ENCODE measurements at places on chromosomes 13 and 19.
A peak's percentile ranks its signal among the peaks of the same experiment; 100 is the strongest.

DNA sequence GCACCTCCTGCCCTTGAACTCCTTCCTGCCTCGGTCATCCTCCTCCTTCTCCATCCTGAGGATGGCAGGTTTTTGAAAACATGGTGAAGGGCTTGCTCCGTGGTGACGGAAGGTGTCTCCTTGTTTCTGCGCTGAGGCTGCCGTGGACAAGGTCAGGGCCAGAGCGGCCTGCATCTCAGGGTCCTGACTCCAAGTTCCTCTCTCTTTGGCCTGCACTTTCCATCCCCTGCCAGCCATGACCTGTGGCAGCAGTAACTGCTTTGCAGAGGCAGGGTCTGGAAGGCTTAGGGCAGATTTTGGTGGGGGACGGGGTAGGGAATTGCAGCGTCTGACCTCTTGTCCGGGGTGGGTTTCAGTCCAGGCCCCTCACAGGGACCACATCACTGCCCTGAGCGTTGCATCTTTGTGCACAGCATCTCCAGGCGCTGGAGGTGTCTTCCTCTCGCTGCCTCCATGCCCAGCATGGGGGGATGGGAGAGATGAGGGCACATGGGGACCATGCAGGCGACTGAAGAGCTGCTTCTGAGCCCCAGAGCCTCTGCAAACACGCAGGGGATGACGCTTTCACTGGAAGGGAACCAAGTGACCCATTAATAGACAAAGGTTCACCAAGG lies 216.8 kb downstream of the TEX29 start:
- no peak for DNase-seq

DNA sequence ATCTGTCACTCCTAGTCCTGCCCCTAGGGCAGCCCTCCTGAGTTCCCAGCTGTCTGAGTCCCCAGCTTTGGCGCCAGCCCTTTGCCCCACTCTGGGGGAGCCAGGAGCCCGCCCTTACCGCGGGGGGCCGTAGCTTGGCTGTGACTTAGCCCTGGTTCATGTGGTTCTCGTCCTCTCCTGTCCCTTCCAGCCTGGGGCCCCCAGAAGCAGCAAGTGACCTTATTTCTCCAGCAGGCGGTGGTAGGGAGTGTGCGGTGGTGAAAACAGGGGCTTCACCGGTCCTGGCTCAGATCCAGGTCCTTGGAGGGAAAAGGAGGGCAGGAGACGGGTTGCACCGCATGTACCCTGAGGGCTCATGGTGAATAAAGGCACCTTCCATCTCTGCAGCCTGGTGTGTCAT lies 7.9 kb downstream of the GIPC3 start:
- no peak for DNase-seq

DNA sequence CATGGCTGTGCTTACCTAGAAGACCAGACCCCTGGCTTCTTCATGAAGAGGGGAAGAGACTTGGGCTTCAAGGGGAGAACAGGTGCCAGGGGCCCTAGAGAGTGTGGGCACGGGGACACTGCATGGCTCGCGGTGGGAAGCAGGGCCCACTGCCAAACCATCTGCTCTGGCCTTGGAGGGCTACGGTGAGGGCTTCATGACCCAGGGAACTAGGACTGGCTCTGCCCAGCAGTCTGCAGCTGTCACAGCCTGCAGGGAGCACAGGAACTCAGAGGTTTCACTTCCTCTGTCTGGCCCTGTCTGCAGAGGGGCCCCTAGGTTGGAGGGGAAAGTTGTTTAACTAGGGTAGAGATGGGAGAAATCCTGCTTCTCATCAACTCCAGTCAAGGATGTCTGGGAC lies 4.3 kb downstream of the ERCC1 start:
- peak; percentile 75 for DNase-seq

DNA sequence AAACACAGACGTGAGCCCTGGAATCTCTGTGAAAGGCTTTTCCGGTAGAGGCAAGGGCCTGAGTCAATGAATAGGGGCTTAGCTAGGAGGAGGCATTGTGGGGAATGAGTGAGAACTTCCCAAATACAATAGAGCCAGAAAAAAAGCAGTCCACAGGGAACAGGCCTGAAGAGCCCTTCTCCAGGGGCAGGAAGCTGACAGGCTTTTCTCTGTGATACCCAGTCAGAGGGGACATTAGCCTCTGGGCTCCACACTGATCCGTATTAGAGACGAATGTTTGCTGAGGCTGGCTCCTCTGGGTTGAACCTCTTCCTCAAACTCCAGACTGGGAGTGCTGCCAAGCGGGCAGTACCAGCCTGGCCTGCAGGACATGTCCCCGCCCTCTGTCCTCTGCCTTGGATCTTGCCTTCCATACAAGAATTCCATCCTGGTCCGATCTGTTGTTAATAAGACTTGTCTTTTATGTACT lies 2.3 kb downstream of the DHRS12 start:
- DNase-seq: peak; percentile 56

- no peak for DNase-seq
Measured at GRCh38 chr13:36918246-36919131, 1.5 kb downstream of the SMAD9 start.

- DNase-seq: no peak
Measured at GRCh38 chr13:58566176-58566575, 934.6 kb downstream of the PCDH17 start.

GRCh38 chr13:114089341-114089740 lies 43.1 kb downstream of the RASA3 start:
- no peak for DNase-seq

- no peak for DNase-seq
Measured at GRCh38 chr13:90947976-90948375, 399.5 kb upstream of the MIR17HG start.

DNA sequence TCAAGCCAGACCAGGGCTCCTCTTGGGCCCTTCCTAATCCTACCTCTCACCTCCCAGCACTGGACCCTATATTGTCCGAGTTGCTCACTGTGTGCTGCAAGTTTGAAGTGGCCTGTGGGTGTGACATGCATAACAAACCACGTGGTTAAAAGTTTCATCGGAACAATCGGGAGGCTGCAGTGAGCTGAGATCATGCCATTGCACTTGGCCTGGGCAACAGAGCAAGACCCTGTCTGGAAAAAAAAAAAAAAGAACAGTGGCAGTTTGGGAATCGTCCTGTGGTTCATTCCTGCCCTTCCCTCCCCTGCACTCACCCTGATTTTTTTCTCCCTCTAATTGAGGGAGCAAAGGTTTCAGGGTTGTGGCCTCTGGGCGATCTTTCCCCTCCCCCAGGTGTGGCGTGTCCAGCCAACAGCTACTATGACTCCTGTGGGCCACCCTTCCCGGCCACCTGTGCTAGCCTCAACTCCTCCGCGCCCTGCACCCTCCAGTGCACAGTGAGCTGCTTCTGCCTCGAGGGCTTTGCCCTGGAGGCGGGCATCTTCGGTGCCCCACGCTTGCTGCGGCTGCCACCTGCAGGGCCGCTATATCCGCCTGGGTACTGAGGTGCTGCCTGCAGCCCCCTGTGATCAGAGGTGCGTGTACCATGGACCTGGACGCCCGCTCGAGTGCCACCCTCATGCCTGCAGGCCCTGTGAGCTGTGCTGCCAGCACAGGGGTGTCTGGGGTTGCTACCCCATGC lies 16.3 kb upstream of the FXYD3 start:
- DNase-seq: no peak

GRCh38 chr19:19637523-19638251 lies 5.8 kb downstream of the GMIP start:
- DNase-seq: no peak

DNA sequence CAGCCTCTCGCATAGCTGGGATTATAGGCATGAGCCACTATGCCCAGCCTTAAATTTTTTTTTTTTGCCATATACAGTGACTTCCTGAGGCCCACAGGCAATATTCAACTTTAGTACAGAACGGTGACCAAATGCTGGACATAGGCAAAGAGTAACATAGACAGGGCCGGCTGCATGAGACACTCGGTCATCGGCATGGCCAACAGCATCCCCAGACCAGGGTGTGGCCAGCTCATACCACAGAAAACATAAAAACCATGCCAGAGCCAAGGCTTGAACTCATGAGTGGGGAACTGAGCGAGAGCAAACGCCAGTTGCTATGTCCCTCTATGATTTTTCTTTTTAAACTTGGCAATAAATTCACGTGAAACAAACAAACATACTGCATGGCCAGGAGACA lies 17.0 kb downstream of the KANK2 start:
- no peak for DNase-seq

DNA sequence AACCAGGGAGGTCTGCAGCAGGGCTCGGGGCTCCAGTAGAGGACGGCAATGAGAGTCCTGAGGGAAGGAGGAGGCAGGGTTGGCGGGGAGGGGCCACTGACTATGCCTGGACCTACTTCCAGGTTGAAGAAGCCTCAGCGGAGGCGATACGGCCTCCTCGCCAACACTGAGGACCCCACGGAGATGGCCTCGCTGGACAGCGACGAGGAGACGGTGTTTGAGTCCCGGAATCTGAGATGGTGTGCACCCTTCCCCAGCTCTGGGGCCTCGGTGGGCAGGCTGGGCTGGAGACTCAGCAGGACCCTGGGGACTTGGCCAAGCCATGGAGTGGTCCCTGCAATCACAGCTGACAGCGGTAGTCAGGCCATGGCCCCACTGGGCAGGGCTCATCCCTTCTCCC lies 1.7 kb downstream of the FAM174C start:
- DNase-seq: no peak
